ENCODE measurements at places on chromosomes 13 and 19.
A peak's percentile ranks its signal among the peaks of the same experiment; 100 is the strongest.

- peak; percentile 35 for DNase-seq
These were observed at the start of gene CADM4 for GRCh38 chr19:43639519-43640423. TSS of gene CADM4 (minus strand) at chr19:43639850. CDS start at chr19:43639790, 60 bp downstream.

GRCh38 chr19:43700395-43701000, 15.4 kb upstream of the IRGC start:
- no peak for DNase-seq

DNA sequence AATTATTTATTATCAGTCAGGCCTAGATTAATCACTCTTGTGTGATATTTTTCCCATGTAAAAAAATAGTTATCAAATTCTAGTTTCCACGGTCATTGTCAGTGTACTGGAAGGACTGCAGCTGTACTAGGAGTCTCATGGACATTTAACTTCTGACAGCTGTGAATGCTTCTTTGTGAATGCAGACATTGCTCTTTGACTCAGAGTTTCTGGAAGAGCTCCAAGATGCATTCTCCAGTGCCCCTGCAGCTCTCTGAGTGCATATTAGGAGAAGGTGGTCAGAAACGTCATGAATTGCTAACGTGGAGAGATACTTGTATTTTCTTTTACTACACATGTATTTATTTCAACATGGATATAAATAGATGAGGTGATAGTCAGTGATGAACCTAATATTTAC, 9.7 kb upstream of the SLITRK5 start:
- DNase-seq = peak; percentile 30

DNA sequence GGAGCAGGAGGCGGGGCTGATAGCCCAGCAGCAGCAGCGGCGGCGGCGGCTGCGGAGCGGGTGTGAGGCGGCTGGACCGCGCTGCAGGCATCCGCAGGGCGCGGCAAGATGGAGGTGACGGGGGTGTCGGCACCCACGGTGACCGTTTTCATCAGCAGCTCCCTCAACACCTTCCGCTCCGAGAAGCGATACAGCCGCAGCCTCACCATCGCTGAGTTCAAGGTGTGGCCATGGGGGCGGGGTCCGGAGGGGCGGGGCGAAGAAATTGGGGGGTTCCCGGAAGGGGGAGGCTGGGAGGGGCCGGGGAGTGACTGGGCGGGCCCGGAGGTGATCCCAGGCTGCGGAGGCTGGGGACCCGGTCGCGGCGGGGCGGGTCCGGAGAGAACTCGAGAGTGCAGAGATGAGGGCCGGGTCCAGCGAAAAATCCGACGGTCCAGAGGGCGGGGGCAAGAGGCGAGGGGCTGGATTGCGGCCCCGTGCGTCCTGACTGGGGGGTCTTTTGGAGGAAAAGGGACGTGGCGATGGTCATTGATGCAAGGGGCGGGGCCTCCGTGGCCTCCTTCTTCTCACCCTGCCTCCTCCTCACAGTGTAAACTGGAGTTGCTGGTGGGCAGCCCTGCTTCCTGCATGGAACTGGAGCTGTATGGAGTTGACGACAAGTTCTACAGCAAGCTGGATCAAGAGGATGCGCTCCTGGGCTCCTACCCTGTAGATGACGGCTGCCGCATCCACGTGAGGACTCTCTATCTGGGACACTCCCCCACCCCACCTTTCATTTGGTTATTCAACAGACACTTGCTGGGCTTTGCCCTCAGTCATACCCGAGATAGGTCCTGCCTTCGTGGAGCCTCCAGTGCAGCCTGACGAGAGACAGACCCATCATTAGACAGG, at the start of gene TBCB:
Gene TBCB (plus strand): TSS at position 16 of the 891 bp plus-strand sequence. CDS start 93 bp downstream, at position 109.
- DNase-seq = no peak

- DNase-seq = no peak
These were observed 24.2 kb downstream of the RANBP3 start for GRCh38 chr19:5953680-5954213.

DNA sequence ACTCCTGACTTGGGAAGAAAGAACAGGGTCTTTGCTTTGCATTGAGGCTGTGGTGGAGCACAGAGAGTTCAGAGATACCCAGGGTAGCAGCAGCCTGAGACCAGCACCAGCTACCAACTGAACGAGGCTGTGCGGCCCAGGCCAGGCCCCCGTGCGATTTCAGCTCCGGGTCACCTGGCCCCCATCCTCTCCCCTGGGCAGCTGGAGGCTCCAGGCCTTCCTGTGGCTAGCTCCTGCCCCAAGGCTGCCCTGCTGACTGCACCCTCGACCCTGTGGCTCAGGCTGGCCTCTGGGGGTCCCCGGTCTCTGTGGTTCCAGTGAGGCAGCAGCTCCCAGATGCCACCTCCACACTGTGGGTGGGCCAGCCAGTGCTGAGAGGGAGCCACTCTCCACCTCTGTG, 52.8 kb downstream of the MCF2L start:
- no peak for DNase-seq

GRCh38 chr19:11035441-11036377, 53.6 kb upstream of the LDLR start:
- peak; percentile 20 for DNase-seq

DNA sequence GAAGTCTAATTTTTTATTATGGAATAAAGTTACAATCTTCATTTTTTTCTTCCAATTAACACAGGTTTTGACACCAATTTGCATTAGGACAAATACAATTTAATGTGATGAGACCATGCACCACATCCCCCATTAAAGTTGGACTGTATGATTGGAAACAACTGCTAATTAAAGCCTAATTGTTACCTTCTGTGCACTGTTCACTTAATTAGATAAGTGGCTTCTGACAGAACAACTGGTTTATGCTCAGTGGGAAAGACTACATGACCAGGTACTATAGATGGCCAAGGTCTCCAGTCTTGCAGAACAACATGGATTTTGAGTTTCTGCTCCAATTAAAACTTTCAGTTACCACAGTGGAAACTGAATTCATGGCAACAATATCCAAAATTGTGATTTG, 198.1 kb downstream of the FGF14 start:
- no peak for DNase-seq

GRCh38 chr13:103283451-103283820, 217.2 kb upstream of the SLC10A2 start:
- no peak for DNase-seq

GRCh38 chr13:33751151-33751550, 66.8 kb upstream of the RFC3 start:
- DNase-seq = no peak

- no peak for DNase-seq
These were observed 54.1 kb upstream of the MAB21L1 start for GRCh38 chr13:35530581-35530980.

DNA sequence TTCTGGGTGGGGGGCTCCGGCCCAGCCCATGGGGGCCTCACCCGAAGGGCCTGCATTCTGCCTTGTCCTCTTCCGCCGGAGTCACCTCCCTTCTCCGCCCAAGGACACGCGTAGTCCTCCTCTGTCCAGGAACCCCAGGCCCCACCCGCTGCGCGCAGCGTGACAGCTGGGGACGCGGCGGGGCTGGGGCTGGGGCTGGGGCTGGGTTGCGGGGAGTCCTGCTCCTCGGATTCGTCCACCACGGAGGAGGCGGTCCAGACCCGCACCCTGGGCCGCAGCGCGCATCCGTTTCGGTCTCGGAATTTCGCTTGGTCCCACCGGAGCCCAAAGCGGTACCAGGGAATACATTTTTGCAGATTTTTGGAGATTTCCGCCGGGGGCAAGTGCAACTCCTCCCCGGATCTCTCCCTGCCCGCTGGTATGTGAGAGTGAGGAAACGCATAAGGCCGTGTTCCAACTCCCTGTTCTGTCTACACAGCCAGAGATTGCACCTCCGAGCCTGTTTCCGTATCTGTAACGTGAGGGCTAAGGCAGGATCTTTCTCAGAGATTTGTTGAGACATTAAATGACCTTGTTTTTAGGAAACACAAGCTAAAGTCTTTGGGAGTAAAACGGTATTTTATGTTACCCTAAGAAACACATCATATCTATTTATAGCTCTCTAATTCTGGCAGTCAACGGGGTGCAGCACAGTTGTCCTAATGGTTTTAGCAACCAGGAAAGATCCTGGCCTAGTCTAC, at the start of gene COX7A1:
Gene COX7A1 (minus strand): TSS at position 96 of the 740 bp plus-strand sequence. CDS start 40 bp downstream, at position 56.
- no peak for DNase-seq

DNA sequence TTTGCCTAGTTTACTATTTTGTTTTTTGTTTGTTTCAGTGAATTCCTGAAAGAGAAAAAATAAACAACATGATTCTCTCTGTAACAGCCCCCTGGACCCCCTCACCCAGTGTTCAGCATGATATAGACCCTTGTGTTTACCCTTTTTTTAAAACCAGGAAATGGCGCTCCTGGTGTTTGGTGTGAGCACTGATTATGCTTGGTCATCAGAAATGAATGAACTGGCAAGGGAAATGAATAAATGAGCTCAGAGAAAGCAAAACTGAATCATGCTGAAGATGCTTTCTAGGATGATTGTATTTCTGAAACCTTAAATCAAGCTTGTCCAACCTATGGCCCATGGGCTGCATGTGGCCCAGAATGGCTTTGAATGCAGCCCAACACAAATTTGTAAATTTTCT, 22.1 kb downstream of the WASF3 start:
- no peak for DNase-seq

- no peak for DNase-seq
These were observed 24.1 kb upstream of the CEACAM1 start for GRCh38 chr19:42552086-42553065.

DNA sequence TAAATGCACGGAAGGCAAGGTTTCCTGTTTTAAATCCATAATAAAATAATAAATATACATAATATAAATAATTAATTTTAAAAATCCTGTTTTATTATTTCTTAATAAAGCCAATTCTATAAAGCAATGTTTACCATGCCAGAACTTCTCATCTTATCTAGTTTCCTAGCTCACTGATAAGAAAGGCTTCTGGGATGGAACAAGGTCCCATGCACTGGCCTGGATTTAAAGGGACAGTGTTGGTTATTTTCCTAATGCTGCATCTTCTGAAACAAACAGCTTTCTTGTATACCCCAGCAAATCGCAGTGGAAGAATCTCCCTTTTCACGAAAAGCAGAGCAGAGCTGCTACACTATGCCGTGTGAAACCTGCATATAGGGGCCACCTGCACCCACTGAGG, 68.8 kb downstream of the LNX2 start:
- DNase-seq = no peak

- DNase-seq = no peak
These were observed 13.0 kb downstream of the MYCBP2 start for GRCh38 chr13:77313923-77314322.

GRCh38 chr13:76363682-76364289, 522.4 kb downstream of the KCTD12 start:
- DNase-seq = no peak

DNA sequence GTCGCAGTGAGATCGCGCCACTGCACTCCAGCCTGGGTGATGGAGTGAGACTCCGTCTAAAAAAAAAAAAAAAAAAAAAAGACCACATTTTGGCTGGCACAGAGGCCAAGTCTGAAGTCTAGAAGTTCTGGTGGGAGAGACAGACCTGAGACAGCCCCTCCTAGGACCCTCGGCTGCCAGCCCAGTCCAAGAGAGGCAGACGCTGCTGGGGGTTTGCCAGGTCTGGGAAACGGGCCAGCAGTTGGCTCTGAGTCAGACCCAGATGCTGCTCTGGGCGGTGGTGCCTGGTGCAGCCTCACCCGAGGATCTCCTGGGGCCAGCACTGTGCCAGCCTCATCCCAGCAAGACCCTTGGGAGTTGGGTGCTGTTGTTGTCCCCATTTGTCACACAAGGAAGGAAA, 5.8 kb downstream of the FCHO1 start:
- no peak for DNase-seq

DNA sequence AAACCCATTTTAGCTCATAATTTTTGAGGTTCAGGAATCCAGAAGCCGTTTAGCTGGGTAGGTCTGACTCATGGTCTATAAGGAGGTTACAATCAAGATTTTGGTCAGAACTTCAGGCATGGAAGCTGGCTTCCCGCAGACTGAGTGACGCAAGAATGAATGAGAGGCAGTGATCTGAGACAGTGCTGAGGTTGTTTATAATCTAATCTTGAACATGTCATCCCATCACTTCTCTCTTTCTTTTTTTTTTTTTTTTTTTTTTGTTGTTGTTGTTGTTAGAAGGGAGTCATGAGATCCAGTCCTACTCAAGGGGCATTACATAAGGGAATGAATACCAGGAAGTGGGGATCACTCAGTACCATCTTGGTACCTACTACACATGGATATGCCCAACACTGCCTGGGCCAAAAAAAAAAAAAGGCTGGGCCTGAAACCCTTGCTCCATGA, 217.4 kb downstream of the DLEU7 start:
- DNase-seq = no peak

DNA sequence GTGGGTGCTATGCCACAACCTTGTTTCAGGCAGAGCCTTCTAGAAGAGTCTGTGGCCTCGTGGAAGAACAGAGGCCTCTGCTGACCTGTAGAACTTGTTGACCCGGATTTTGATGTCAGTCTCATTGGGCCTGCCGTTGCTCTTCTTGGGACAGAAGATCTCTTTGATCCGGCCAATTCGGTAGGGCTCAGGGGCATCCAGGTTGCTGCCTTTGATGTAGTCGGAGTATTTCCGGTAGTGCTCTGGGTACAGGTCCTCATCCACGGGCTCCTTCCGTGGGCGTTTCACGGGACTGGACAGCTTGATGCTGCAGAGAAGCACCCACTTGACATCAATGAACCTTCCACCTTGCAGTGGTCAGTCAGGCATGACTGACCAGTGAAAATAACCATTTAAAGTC, 24.0 kb upstream of the EIF3G start:
- DNase-seq = no peak

GRCh38 chr13:44313674-44314073, 60.0 kb upstream of the SERP2 start:
- DNase-seq = no peak

DNA sequence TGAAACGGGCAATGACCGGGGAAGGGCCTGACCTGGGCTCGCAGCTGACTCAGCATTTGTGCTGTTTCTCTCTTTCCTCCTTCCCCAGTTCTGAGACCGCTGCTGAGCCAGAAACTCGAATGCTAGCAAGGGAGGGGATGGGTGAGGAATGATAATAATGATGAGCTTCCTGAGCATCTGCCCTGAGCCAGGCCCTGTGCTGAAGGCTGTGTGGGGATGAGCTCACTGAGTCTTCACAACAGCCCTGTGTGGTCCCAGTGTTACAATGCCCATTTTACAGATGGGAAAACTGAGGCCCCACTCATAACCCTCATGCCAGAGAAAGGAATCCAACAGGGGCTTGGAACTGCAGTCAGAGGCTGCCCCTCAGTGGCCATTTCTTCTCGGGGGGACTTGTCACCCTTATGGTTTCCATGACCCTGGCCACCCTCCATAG, 8.1 kb downstream of the SULT2B1 start:
- no peak for DNase-seq

DNA sequence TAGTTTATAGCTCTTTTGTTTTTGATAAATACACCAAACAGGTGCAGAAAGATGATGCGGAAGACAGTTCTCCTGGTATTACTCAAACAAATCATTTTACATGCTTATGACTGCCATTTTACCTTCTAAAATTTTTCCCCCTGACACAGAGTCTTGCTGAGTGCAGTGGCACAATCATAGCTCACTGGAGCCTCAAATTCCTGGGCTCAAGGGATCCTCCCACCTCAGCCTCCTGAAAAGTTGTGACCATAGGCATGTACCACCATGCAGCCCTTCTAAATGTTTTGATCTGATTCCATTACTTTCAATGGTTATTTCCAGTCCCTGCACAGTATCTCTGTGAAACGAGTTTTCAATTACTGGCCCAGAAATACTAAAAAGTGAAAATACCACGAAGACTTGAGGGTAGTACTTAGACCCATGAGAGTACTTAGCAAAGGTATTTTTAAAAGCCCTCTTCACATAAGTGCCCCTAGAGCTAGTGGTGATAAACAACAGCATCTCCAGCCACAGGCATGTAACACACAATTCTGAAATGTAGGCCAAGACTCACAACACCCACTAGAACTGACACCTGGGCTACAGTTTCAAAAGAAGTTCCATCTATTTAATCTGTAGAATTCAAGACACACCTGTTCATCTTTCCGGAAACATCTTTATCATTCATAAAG, 11.3 kb downstream of the HSPH1 start:
- no peak for DNase-seq

- no peak for DNase-seq
These were observed 25.4 kb downstream of the MAP2K2 start for GRCh38 chr19:4098493-4098892.

Data from NCI-H345 (cell line).